ENCODE measurements at places on chromosomes 4 and X.

DNA sequence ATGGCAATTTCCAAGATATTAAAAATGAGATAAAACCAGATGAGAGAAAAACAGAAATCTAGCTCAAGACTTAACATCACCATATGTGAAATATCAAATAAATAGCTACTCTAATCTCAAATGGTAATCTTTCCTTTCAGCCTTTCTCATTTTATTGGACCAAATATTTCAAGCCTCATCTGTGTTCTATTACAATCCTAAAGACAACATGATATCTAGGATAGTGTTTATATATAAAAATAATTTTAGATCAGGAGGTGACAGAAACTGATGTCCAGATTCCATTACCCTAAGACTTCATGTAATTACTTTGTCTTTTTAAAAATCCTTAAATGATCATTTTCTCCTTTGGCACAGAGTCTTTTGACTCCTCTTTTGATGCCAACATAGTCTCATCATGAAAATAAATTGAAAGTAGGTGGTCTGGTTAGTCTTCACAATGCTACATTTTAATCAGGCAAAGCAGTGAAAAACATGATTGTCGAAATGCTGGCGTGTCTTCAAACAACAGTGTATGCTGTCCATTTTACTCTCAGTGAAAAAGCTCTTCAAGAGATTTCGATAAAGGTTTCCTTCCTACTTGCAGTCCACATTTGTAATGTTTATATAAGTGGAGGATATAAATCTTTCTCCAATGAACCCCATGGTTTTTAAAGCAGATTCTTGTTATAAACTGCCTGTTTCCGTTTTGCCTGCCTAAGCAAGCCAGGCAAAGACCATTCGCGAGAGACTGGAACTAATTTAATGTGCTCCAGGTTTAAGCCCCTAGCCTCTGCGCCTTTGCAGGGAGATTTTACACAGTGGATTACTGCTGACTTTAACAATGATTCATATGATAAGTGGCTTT is 169.8 kb downstream of the SCFD2 start:
- DNase-seq = no peak

DNA sequence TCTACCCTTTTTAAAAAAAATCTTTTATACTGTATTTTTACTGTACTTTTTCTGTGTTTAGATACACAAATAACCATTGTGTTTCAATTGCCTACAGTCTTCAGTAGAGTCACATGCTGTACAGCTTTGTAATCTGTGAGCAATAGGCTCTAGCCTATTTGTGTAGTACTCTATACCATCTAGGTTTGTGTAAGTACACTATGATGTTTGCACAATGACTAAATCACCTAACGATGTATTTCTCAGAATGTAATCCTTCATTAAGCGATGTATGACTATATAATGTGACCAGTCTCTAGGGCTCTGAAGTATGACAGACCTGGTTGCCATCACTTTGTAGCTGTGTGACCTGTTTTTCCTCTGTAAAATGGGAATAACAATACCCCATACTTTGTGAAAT is 14.2 kb upstream of the DCAF4L1 start:
- no peak for DNase-seq

DNA sequence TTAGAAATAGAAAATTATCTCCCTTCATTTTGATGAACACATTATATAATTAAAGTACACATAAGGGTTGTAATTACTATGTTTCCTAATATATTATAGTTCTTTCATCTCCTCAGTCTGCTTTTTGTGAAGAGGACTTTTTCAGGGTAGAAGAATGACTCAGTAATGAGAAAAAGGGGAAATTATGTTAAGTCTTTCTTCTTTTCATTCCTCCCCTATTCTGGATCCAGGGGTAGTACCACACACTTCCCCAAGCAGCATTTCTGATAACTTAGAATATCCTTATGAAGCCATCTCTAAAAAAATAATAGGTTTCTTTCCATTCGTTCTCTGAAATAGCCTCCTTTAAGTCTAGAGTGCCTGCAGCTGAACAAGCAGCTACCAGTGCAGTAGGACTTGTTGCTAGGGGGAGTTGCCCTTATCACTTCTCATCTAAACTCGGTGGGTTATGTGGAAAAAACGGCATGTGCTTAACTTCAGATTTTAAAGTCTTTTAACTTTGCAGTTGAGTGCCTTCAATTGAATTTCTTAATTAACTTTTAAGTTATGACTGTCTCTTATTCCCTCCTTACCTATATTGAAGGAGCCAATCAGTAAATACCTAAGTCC is 184.8 kb downstream of the ARHGAP24 start:
- no peak for DNase-seq

DNA sequence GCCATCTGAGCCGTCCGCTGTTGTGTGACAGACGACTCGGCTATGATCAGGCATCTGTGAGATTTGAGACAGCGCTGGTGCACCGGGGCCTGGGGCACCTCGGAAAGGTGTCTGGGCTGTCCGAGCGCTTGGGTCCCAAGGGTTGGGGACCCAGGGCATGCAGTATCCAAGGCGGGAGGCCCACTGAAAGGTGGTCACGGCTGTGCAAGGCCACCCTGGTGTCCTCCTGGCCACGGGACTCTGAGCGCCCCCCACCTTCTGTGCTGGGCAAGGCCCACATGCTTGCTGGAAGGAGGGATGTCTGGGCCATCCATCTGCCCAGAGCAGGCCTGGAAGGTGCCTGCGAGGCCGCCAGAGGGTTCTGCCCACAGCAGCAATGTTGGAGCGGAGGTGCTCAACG is 19.9 kb downstream of the TACC3 start:
- DNase-seq = no peak

- no peak for DNase-seq
These were observed 10.5 kb upstream of the THOC2 start for GRCh38 chrX:123743312-123743711.

DNA sequence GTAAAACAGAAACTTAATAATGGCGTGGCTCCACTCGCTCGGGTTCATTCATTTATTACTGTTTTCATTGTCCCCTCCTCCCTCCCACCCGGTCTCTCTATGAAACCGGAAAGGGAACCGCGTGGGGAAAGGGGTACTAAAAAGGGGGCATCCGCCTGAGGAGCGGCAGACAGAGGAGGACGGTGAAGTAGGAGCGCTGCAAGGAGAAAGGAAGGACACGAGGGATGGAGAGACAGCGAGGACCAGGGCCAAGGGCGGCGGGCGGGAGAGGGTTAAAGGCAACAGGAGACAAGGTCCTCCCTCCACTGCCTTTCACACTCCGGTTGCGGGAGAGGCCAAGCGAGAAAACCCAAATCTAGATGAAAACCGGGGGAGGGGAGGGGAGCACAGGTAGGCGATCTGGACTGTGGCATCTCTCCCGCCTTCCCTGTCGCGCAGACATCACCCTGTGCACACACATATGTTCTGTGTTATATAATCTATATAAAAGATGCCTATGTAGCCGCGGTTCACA is 829 bp downstream of the ELOVL6 start:
- no peak for DNase-seq
